ENCODE measurements at places on chromosomes 2 and 18.

- H3K27ac ChIP-seq, result peak overlapping the region; percentile 45
- peak overlapping the region; percentile 30 for H3K4me3 ChIP-seq
- H3K4me1 ChIP-seq, result peaks cover 39% of the 10 kb centered on the region
- H3K27me3 ChIP-seq, result no peaks in the 10 kb centered on the region
- H3K36me3 ChIP-seq, result no peaks in the 10 kb centered on the region
- no peak for DNase-seq
These were observed 27.4 kb upstream of the CATIP start for GRCh38 chr2:218329027-218329825.

DNA sequence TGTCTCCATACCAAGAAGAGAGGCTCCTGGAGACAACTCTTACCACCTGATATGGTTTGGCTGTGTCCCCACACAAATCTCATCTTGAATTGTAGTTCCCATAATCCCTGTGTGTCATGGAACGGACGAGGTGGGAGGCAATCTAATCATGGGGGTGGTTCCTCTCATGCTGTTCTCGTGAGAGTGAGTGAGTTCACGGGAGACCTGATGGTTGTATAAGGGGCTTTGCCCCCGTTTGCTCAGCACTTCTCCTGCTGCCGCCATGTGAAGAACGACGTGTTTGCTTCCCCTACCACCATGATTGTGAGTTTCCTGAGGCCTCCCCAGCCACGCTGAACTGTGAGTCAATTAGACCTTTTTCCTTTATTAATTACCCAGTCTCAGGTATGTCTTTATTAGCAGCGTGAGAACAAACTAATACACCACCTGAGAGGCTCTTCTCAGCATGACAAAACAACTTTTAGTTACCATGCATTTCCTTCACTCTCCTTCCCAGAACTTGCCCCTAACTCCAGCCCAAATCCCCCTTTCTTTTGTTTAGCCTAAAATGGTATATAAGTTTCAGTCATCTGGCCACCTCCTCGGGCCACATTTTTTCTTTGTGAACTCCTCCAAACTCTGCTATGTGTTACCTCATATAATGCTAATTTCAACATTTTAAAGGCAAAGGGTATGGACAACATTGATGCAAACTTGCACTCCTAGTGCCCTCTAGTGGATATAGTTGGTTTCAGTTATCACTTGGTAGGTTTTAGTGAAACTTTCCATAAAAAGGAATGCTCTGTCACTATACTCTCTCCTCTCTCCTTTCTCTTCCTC is 58.6 kb upstream of the SLC25A52 start:
- H3K27me3 ChIP-seq, result no peaks in the 10 kb centered on the region
- no peak overlapping the region for H3K4me3 ChIP-seq
- no peaks in the 10 kb centered on the region for H3K36me3 ChIP-seq
- no peaks in the 10 kb centered on the region for H3K4me1 ChIP-seq

- no peak for DNase-seq
- peaks cover 11% of the 10 kb centered on the region for H3K4me1 ChIP-seq
- no peaks in the 10 kb centered on the region for H3K36me3 ChIP-seq
These were observed 38.7 kb downstream of the PKDCC start for GRCh38 chr2:42086500-42086953.

GRCh38 chr18:33116376-33116775 is 324.1 kb downstream of the CCDC178 start:
- no peak overlapping the region for H3K4me3 ChIP-seq
- no peaks in the 10 kb centered on the region for H3K4me1 ChIP-seq
- H3K27ac ChIP-seq, result no peak overlapping the region
- H3K27me3 ChIP-seq, result no peaks in the 10 kb centered on the region
- no peaks in the 10 kb centered on the region for H3K36me3 ChIP-seq
- no peak for DNase-seq

- H3K4me1 ChIP-seq, result no peaks in the 10 kb centered on the region
- no peak overlapping the region for H3K27ac ChIP-seq
- H3K36me3 ChIP-seq, result no peaks in the 10 kb centered on the region
- no peaks in the 10 kb centered on the region for H3K27me3 ChIP-seq
- no peak overlapping the region for H3K4me3 ChIP-seq
These were observed 22.6 kb downstream of the DHRS9 start for GRCh38 chr2:169091761-169092519.

GRCh38 chr2:240142859-240143258 is 2.4 kb upstream of the OTOS start:
- peaks cover 6% of the 10 kb centered on the region for H3K4me1 ChIP-seq
- no peak overlapping the region for H3K4me3 ChIP-seq
- H3K27me3 ChIP-seq, result no peaks in the 10 kb centered on the region
- H3K36me3 ChIP-seq, result no peaks in the 10 kb centered on the region

GRCh38 chr18:10515456-10515855 is 10.4 kb upstream of the NAPG start:
- H3K36me3 ChIP-seq, result no peaks in the 10 kb centered on the region
- H3K27ac ChIP-seq, result peak overlapping the region; percentile 6
- no peaks in the 10 kb centered on the region for H3K27me3 ChIP-seq
- DNase-seq, result no peak
- H3K4me1 ChIP-seq, result peaks cover 60% of the 10 kb centered on the region
- H3K4me3 ChIP-seq, result no peak overlapping the region

DNA sequence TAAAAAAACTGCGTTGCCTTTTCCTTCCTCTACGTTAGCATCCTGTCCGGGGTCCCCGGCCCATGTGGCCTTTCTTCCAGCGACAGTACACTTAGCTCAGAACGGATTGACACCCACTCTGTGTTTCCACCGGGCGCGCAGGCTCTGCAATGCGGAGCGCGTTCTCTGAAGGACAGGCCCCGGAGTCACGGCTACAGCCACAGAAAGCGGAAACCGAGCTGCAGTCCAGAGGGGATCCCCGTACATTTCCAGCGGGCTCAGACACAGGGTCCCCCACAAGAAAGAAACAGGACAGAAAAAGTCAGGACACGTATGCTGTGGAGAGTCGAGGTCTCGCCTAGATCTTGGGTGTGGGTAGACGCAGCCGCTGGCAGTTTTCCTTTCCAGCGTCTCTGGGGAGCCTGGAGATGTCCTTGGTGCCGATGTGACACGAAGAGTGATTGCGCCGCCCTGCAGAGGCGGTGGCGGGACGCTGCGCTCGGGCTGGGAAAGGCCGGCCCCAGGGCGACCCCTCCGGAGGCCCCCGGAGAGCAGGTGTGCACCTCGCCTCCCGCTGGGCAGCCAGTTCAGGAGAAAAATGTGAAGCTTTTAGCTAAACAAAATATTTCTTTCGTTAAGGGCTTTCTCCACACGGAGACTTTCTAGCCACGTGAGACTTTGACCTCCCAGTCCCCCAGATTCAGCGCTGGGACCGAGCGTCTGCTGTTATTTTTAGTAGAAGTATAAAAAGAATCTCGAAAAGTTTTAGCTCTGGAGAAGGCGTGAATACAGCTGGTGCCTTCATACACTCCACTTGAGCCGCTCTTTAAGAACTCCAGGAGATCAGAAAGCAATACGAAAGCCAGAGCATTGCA is 1.3 kb upstream of the ACKR3 start:
- peaks cover 29% of the 10 kb centered on the region for H3K4me1 ChIP-seq
- peak overlapping the region; percentile 97 for H3K27ac ChIP-seq
- no peaks in the 10 kb centered on the region for H3K36me3 ChIP-seq
- H3K4me3 ChIP-seq, result peak overlapping the region; percentile 75
- no peak for DNase-seq

DNA sequence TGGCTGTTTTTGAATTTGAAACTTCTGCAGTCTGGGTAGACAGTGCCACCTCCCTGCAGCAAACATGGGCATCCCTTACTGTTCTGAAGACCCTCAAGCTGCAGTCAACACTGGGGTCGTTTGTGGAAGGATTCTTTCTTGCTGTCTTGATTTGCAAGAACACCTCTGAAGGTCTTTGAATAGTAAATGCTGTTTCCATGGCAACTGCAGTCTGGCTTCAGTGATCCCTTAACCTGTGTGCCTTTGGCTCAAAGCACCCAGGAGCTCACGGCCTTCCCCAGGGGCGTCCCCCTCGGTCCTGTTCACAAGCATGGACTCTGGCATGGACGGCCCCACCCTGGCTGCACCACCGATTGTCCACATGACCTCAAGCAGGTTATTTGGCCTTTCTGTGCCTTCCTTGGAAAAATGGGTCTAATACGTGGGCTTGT is 38.3 kb downstream of the LRRFIP1 start:
- H3K4me1 ChIP-seq, result peaks cover 58% of the 10 kb centered on the region
- DNase-seq, result no peak
- no peaks in the 10 kb centered on the region for H3K27me3 ChIP-seq
- H3K36me3 ChIP-seq, result no peaks in the 10 kb centered on the region
- no peak overlapping the region for H3K27ac ChIP-seq

GRCh38 chr18:434410-434809 is 66.1 kb downstream of the COLEC12 start:
- H3K36me3 ChIP-seq, result no peaks in the 10 kb centered on the region
- H3K4me1 ChIP-seq, result no peaks in the 10 kb centered on the region
- H3K4me3 ChIP-seq, result no peak overlapping the region
- no peak for DNase-seq

DNA sequence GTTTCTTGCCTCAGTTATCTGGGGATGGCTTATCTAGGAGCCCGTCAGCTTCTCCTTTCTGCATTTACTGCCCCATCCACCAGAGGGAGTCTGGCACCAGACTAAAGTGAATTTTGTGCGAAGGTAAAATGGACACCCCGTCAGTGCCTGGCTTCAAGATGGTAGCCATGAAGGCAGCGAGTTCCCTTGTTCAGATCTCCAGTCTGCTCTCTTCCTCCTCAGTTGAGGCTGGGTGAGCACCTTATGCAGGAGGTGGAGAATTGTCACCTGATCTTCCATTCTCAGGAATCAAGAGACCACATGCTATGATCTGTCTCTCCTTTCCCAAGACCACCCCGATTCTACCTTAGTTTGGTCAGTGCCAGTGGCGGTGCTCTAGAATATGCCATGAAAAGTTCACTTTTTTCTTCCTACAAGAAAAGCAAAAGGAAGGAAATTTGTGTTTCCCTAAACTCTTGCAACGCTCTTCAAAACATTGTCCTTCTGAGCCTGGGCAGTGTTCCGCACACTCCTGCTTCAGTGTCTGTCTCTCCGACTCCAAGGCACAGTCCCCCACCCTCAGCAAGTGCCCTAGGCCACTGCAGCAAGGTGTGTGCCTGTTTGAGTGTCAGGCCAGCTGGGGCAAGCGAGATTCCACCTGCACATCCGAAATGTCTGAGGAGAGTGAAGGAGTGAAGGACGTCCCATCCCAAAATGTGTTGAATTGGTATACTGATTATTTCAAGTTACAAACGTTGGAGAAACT is 168.6 kb downstream of the SS18 start:
- H3K36me3 ChIP-seq, result no peaks in the 10 kb centered on the region
- no peak overlapping the region for H3K27ac ChIP-seq
- no peaks in the 10 kb centered on the region for H3K27me3 ChIP-seq
- DNase-seq, result no peak
- H3K4me1 ChIP-seq, result no peaks in the 10 kb centered on the region

DNA sequence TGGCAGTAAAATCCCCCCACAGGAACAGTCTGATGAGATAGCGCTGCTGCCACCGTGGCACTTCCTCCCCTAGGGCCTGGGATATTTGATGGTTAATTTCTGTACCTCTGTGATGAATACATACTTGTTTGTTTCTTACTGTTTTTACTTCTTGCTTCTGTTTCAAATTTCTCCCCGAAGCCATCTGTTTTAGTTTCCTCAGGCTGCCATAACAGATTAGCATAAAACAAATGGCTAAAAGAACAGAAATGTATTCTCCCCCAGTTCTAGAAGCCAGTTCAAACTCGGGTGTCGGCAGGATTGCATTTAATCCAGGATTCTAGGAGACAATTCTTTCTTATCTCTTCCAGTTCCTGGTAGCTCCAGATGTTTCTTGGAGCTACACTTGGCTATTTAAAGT is 435.9 kb downstream of the DSEL start:
- no peak overlapping the region for H3K4me3 ChIP-seq
- H3K36me3 ChIP-seq, result no peaks in the 10 kb centered on the region

GRCh38 chr2:230305416-230306275 is 21.3 kb upstream of the SP140L start:
- DNase-seq, result no peak
- no peak overlapping the region for H3K4me3 ChIP-seq
- no peak overlapping the region for H3K27ac ChIP-seq
- H3K4me1 ChIP-seq, result no peaks in the 10 kb centered on the region
- H3K36me3 ChIP-seq, result no peaks in the 10 kb centered on the region

DNA sequence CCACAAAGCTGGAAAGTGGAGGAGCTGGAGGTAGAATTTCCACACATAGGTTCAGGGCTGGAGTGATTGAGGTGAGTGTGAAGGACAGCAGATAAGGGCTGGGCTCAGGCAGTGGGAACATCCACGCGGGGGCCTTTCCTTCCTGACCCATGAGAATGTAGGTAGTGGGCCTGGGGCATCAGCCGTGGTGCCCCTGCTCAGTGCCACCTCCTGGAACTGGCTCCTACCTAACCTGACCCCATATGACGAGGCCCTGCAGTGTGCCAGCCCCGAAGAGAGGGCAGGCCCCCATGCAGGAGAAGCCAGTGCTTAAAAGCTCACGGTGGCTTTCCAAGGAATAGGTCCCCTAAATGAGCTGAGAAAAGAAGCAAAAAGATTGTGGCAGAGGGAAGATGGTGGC is 66.2 kb downstream of the HS6ST1 start:
- H3K4me3 ChIP-seq, result no peak overlapping the region
- H3K27ac ChIP-seq, result no peak overlapping the region
- H3K4me1 ChIP-seq, result no peaks in the 10 kb centered on the region
- DNase-seq, result no peak
- no peaks in the 10 kb centered on the region for H3K36me3 ChIP-seq

DNA sequence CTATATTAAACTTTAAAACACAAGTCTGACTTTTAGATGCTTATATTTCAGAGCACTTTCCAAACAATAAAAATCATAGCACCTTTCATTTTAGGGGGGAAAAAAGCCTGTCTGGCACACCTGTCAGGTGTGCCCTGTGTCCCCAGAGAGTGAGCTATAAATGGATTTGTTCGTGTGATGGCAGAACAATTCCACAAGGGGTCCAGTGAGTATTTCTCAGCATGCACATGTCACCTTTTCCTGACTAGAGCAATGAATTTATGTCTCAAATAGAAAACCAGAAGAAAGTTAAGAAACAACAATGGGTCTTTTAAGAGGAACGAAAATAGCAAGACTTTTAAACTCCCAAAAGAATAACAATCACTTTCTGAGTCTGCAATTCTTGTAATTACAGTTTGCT is 55.9 kb downstream of the ACVR1C start:
- no peaks in the 10 kb centered on the region for H3K4me1 ChIP-seq
- DNase-seq, result no peak
- H3K4me3 ChIP-seq, result no peak overlapping the region

- H3K27ac ChIP-seq, result no peak overlapping the region
- no peak for DNase-seq
- no peaks in the 10 kb centered on the region for H3K36me3 ChIP-seq
- no peaks in the 10 kb centered on the region for H3K27me3 ChIP-seq
- no peaks in the 10 kb centered on the region for H3K4me1 ChIP-seq
- H3K4me3 ChIP-seq, result no peak overlapping the region
These were observed 18.2 kb downstream of the TGIF1 start for GRCh38 chr18:3468066-3468705.

GRCh38 chr2:237648016-237648381 is 20.6 kb downstream of the LRRFIP1 start:
- H3K4me3 ChIP-seq, result no peak overlapping the region
- H3K27ac ChIP-seq, result peak overlapping the region; percentile 76
- H3K36me3 ChIP-seq, result peaks cover 5% of the 10 kb centered on the region
- H3K4me1 ChIP-seq, result peaks cover 11% of the 10 kb centered on the region
- no peak for DNase-seq
- no peaks in the 10 kb centered on the region for H3K27me3 ChIP-seq

- no peaks in the 10 kb centered on the region for H3K36me3 ChIP-seq
- no peak overlapping the region for H3K27ac ChIP-seq
- peaks cover 36% of the 10 kb centered on the region for H3K4me1 ChIP-seq
- no peak overlapping the region for H3K4me3 ChIP-seq
These were observed 59.5 kb downstream of the TMEM131 start for GRCh38 chr2:97936199-97936598.
